ENCODE measurements at places on chromosomes 16 and 17.

GRCh38 chr17:72474719-72475477 lies 354.1 kb downstream of the SOX9 start:
- DNase-seq: no peak

DNA sequence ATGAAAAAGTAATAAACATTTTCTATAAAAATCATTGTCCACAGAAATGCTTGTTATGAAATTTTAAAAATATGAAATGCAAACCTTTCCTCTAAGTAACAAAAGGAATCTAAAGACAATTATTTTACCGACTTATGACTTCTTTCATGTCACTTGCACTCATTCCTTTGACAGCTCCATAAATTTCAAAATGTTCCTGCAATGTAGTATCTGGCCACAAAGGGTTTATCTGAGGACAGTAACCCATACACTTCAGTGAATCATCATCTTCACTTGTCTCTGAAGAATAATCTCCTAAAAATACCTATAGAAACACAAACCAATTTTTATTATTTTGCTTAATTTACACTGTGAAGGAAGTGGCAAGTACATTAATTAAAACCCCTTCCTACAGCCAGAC lies 25.6 kb upstream of the ABCA10 start:
- no peak for DNase-seq

DNA sequence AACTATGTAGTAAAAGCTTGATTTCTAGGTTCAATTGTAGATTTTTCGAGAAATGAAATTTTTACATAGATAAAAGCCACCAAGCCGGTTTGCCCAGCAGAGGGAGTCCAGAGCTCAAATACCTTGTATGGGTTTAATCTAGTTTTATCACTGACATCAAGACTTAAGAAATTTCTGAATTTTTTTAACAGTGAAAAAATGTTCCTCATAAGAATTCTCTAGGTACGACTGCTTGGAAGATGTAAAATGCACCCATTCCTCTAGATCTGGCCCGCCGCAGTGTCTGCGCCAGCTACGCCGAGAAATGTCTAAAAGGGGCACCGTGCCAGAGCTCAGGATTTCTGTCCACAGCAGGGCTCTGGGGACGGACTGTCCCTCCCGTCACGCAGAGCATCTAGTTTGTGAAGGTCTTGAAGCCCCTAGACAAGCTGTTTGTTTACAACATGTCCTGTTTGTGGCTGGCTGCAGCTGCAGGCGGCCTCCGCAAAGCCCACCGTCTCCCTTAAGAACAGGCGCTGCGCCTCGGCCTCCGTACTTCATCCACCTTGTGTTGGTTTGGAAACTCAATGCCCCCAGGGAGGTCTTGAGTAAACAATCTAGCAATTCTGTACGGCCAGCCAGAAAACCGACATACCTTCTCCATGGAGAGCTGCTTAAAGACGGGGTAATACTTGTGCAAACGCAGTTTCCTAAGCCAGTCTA lies 24.8 kb downstream of the MAP1LC3B start:
- no peak for DNase-seq

DNA sequence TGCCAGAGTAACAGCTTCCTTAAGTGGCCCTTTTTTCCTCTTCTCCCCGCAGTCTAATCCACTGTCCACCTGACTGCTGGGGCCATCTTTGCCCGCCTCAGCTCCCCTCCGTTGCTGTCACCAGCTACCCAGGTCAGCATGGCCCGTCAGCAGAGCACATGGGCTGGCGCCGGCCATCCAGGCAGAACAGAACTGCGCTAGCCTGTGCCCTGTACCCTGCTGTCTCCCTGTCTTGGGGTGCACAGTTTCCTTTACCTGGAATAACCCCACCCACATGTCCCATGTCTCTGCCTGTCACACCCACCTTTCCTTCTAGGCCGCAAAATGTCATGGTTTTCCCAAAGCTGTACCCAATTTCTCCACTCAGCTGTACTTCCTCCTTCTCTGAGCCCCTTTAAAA lies 55.7 kb downstream of the GNAO1 start:
- no peak for DNase-seq

GRCh38 chr17:6657633-6658287 lies 6.2 kb downstream of the C17orf100 start:
- DNase-seq: no peak

GRCh38 chr16:46947900-46948547 lies 25.4 kb downstream of the DNAJA2 start:
- peak; percentile 18 for DNase-seq

- no peak for DNase-seq
Measured at GRCh38 chr17:38439436-38439835, 11.2 kb downstream of the ARHGAP23 start.

- DNase-seq: no peak
Measured at GRCh38 chr17:30393911-30394867, 15.5 kb downstream of the CPD start.

GRCh38 chr17:14091367-14091766 lies 22.1 kb downstream of the COX10 start:
- no peak for DNase-seq

DNA sequence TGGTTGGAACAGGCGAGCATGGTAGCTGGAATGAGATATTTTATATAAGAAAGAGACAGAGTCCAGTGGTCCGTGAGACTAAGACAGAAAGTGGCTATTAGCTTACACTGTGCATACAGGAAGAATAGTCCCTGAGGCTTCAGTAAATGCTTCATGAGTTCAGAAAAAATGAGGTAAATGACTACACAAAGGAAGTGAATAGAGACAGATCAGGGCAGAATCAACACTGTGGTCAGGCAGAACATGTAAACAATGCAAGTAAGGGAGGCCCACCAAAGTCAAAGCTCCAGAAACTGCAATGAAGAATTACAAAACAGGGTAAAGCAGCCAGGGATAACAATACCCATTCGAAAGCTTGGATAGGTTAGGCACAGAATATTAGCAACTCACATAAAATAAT lies 4.8 kb downstream of the ABCA10 start:
- DNase-seq: no peak

GRCh38 chr16:57357330-57358085 lies 1.1 kb upstream of the CCL22 start:
- no peak for DNase-seq

- peak; percentile 57 for DNase-seq
Measured at GRCh38 chr16:24255456-24256371, at the start of gene CACNG3. Gene CACNG3 (plus strand): TSS chr16:24256335. CDS start chr16:24256755, 420 bp downstream.

- no peak for DNase-seq
Measured at GRCh38 chr17:54901230-54901822, 674 bp downstream of the TOM1L1 start.

DNA sequence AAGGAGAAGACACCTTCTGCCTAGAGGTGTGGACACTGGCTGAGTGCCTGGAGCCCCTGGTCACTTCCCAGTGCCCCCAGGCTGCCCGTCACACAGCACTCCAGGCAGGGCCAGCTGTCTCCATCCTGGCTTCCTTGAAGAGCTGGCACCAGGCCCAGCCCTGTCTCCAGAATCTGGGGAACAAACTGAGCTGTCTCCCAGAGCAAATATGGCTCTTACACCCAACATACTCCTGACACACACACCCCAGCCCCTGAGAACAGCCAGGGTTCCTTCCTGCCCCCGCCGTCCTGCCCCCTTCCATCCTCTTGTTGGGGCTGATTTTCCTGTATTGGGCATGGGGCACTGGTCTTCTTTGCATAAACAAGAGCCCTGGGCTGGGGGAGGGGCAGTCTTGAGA lies 9.1 kb downstream of the NHERF1 start:
- no peak for DNase-seq

DNA sequence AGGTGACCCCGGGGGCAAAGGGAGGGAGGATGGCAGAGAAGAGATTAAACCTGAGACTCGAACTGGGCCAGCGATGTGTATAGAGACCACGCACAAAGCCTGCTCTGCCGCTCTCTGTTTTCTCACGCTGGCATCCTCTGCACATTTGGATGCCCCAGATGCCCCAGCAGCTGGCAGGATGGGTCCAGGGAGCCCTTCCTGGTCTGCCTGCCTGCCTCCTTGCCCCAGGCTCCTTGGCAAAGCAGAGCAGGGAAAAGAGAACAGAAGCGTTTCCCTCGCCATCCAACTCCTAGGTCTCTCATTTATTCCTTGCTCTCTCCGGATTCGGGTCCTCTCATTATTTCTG lies 5.2 kb upstream of the PIPOX start:
- no peak for DNase-seq

DNA sequence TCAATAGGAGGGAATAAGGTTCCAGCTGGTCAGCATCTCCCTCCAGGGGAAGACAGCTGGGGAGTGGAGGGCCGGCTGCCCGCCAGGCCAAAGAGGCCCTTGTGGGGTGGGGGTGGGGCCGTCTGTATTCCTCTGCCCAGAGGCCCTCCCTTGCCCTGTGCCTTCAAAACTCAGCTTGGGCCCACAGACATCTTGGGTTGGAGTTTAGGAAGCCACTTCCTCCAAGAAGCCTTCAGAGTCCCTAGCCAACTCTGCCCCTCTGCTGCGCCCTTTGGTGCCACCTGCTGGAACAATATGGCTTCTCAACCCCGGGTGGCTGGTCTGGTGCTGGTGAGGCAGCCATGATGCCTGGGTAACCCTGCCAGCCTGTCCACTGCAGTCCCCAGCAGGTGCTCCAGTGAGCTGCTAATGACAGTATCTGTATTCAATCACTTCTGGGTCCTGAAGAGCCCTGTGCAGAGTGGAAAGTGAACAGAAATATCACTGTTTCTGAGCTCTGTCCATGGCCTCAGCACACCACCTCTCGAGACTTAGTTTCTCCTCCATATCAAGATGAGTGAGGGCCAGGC lies 16.7 kb downstream of the HSD11B2 start:
- DNase-seq: peak; percentile 78

- no peak for DNase-seq
Measured at GRCh38 chr17:74786431-74787055, 10.4 kb upstream of the NAT9 start.

DNA sequence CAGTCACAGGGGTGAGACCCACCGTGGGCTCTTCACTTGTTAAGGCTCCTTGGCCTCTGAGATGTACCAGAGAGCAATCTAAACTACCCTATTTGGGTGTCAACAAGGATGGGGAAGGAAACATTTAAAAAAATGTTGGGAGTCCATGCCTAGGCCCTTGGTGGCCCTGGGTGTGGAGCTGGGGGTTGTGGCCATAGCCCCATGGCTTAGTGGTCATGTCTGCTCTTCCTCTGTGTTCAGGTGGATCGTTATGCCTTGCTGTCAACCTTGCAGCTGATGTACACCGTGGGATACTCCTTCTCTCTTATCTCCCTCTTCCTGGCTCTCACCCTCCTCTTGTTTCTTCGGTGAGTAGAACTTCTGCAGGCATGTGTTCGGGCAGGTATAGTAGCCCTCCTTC lies 28.5 kb downstream of the GLP2R start:
- no peak for DNase-seq

DNA sequence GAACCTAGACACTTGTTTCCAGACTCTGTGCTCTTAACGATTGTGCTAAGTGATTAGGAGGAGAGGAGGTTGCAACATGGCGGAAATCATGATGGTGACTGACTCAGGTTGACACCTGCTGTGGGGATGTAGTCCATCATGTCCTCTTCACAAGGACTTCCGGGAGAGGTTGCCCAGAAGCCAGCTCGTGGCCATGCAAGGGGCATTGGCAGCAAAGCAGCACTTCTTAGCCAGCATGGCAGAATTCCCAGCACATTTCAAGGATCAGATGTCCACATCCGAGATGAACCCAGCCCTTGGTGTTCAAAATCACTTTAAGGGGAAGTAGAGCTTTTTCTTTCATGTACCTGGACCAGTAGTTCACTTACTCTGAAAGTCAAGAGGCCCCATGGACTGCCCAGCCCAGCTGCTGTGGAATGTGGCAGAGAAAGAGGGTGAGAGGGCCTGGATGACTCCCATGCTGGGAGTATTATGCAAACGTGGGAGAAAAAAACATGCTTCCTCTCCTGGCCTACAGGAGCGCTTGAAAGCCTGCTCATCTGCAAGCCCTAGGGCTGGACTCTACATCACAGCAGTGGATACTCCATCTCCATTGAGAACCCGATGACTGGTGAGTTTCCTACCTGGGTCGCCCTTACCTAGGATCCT lies 65.5 kb downstream of the IRX6 start:
- DNase-seq: no peak

DNA sequence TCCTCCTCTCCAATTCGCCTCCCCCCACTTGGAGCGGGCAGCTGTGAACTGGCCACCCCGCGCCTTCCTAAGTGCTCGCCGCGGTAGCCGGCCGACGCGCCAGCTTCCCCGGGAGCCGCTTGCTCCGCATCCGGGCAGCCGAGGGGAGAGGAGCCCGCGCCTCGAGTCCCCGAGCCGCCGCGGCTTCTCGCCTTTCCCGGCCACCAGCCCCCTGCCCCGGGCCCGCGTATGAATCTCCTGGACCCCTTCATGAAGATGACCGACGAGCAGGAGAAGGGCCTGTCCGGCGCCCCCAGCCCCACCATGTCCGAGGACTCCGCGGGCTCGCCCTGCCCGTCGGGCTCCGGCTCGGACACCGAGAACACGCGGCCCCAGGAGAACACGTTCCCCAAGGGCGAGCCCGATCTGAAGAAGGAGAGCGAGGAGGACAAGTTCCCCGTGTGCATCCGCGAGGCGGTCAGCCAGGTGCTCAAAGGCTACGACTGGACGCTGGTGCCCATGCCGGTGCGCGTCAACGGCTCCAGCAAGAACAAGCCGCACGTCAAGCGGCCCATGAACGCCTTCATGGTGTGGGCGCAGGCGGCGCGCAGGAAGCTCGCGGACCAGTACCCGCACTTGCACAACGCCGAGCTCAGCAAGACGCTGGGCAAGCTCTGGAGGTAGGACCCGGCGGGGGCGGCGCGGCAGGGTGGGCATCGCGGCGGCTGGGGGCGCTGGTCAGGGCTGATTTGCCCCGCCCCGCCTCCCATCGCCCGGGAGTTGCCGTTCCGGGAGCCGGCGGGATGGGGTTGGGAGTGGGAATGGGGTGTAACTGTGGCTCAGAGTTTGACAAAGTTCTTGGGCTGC lies 567 bp downstream of the SOX9 start:
- DNase-seq: no peak

DNA sequence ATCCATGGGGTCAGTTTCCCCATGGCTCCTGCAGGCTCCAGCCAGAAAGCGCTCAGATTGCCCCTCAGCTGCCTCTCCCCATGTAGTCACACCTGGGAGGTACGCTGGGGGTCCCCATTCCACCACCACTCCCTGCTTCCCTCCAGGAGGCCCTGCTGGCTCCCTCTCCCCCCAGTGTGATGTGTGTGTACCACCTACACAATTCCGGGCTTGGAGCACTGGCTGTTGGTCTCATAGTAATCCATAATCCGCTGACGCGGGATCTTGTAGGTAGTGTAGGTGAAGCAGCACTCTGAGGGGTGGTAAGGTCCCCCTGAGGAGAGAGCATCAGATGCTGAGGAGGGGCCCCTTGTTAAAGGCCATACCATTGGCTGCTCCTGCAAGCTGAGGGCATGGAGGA lies 2.4 kb downstream of the CCL14 start:
- DNase-seq: no peak

GRCh38 chr17:7922845-7923628 lies 6.6 kb downstream of the KCNAB3 start:
- DNase-seq: peak; percentile 71

- no peak for DNase-seq
Measured at GRCh38 chr17:5837055-5837491, 233.1 kb upstream of the WSCD1 start.

GRCh38 chr17:44086364-44087311 lies 16.1 kb downstream of the G6PC3 start:
- DNase-seq: peak; percentile 43

DNA sequence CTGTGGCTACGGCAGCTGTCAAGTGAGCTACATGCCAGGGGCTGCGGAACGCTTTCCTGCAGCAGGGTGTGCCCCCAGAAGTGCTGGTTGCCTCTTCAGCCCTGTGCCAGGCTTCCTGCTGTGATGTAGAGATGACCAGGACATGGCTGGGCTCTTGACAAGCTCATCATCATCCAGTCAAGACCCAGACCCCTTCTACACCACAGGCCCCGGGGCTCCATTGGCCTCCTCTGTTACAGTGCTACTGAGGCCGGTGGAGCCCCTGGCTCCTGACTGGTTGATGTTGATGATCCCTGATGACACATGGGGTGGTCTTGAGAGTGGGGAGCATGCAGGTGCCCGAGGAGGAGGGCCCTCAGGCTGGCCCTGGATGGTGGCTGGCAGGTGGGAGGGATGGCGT lies 50.1 kb downstream of the B9D1 start:
- DNase-seq: no peak

Data from stimulated activated CD4-positive, alpha-beta T cell treated with anti-CD3 and anti-CD28 coated beads, Interleukin-2, amount 100 ng/mL, for 48 hours (primary cell).